Upper lobe of right lung (tissue), 1 donor: ENCODE measurements at places on chromosomes 7 and 10.
A peak's percentile ranks its signal among the peaks of the same experiment; 100 is the strongest.

- no peak for DNase-seq
These were observed 87.9 kb downstream of the KCND2 start for GRCh38 chr7:120360918-120361317.

DNA sequence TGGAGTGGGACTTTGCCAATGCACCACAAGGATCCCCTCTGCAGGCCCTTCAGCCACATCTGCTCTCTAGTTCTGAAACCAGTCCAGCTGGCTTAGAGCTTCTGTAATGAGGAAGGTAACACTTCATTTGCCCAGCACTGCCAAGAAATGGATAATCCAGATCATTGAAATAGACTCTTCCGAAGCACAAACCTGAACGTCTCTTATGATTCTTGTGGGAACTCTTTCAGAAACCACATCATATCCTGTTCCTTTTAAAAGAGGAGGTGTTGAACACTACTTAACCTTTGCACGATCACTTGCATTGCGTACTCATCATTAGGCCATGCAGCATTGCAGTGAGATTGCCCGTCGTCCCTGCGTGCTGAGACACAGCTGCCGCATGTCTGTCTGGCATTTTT is 25.8 kb upstream of the PLPP4 start:
- DNase-seq, result no peak

- DNase-seq, result no peak
These were observed 2.4 kb downstream of the BAMBI start for GRCh38 chr10:28679581-28680357.

GRCh38 chr7:29771081-29771816 is 35.1 kb upstream of the WIPF3 start:
- no peak for DNase-seq

- DNase-seq, result no peak
These were observed 52.8 kb upstream of the VWDE start for GRCh38 chr7:12456506-12456905.

GRCh38 chr7:147707926-147708325 is 882.6 kb upstream of the C7orf33 start:
- no peak for DNase-seq

- DNase-seq, result no peak
These were observed 45.4 kb upstream of the C7orf33 start for GRCh38 chr7:148545172-148545571.

DNA sequence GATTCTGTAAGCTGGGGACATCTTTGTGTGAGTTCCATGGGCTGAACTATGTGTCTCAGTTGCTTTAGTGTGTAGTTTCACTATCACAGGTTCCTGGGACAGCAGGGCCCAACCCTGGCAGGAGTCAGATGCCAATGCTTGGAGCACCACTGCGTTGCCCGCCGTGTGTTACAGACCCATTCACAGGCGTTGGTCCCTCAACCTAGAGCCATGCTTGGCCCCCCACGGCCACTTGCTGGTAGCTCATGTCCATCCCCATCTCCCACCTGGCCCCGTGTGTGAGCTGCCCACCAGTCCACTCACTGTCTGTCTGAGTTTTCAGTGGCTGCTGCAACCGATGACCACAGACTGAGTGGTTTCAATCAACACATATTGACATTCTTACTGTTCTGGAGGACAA is 546.9 kb downstream of the TCERG1L start:
- peak; percentile 47 for DNase-seq
